ENCODE measurements at places on chromosomes 6 and 20.

- DNase-seq: no peak
These were observed 188.2 kb downstream of the ADGRG6 start for GRCh38 chr6:142489722-142490610.

DNA sequence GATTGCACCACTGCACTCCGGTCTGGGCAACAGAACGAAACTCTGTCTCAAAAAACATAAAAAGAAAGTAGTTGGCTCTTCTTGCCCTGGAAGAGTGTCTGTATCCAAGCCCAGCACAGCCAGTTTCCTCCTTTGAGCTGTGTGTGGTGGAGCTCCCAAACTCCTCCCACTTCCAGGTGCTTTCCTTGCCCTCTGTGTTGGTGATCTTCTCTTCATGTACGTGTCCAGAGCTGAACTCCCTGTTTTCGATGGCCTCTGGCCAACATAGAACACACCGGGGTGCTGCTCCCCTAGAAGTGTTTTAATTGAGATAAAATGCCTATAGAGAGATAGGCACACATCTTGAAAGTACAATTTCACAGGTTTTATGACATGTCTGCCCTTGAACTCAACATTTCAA is 16.7 kb upstream of the SGK2 start:
- no peak for DNase-seq

DNA sequence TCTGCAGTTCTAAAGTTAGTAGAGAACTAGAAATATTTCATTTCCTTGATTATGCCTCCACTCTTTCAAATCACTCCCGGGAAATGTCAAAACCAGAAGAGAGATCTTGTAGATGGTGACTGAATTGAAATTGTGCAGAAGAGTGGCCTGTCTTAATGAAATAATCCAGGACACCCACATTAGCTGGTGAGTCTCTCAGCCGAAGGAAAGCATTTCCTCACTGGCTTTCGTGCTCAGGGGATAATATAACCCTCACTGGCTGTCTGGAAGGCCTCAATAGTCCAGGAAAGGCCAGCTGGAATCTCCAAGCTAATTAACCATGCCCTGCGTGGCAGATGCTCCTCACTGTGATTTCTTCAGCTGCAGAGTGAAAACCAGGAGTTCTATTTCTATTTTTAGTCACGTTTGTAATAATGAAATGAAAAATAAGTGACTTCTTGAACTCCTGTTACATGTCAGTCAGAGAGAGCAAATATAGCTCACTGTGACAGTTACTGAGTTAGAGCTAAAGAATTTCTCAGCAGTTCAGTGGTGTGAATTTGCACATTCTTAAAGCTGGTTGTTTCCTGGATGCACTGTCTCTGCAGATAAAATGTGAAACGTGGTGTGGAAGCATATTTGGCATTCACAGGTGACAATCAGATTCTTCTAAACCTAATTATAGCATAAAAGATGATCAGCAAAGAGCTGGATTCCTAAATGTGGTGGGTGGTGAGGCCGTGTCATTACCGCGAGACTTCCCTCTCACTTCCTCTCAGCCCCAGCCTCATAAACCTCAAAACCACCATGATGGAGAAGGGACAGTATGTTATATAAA is 211.7 kb downstream of the LMBRD1 start:
- DNase-seq: peak; percentile 4

GRCh38 chr20:46186210-46186609 is 68.1 kb downstream of the CD40 start:
- no peak for DNase-seq

- no peak for DNase-seq
These were observed 10.4 kb downstream of the PLCG1 start for GRCh38 chr20:41147767-41148191.
